Colonic mucosa (tissue), 4 donors: ENCODE measurements at places on chromosomes 4 and X.

DNA sequence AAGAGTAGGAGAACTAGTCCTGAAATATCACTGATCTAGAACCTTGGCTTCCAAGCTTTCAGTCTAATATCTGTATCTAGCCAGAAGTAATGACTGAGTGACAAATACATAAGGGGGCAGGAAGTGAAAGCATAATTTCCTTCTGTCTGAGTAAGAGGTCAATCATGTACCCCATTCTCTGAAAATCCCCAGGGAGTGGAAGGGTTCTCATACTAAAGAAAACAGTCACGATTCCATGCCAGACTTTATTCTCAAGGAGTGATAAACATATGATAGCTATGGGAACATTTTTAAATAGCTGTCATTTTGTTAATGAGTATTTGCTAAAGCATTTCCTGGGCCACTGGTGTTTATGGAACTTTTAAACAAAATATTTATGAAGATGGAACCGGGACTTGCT lies 308.5 kb downstream of the ARHGAP24 start:
- no peak for DNase-seq

DNA sequence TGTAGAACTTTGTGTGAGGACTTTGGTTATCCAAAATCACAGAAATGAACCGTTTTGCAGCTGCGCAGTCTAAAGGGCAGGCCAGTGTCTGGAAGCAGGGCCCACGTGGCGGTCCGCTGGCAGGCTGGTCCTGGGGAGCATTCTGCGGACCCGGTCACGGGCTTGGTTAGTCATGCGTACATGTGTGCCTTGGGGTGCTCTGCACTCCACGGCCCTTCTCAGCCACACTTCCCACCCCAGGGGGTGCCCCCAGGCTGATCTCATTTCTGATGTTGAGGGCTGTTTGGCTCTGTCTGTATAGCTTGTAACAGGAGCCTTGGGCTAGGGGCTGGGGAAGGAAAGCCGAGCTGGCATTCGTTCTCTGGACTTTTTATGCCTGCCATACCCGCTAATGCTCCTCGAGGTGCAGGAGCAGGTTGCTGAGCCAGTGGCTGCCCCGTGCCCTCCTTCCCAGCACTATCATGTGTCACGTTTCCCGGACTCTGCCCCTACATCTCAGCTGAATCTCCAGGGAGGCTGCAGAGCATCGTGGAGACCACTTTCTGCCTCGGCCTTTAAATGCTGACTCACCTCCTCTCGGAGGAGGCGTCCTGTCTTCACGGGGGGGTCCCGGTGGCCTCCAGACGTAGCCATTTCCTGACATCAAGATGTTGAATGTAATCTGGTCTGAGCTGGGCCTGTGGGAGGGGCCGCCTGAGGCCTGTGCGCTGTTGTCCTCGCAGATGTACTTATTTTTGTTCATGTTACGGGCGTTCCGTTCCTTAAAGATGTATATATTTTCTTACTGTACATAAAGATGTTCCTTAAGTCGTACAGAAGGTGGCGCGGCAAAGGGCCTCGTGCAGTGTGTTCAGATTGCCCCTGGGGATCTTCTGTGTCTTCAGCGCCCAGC lies 11.4 kb upstream of the TADA2B start:
- DNase-seq, result no peak

GRCh38 chrX:23380581-23380980 lies 45.9 kb downstream of the PTCHD1 start:
- no peak for DNase-seq

DNA sequence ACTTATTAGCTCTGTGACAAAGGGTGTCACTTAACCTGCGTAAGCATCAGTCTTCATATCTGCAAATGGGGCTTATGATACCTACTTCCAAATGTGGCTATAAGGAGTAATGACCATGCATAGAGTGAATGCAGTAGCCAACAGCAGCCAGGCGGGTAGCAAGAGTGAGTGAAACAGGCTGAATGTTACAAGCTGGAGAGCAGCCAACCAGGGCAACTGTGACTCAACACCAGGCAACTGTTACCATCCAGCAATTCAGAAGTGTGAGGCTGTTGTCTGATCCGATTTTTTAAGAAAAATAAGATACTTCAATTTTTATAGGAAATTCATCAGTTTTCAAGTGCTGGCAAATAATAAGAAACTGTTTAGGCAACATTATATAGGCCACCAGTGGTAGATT lies 270.2 kb upstream of the TAPT1 start:
- no peak for DNase-seq

DNA sequence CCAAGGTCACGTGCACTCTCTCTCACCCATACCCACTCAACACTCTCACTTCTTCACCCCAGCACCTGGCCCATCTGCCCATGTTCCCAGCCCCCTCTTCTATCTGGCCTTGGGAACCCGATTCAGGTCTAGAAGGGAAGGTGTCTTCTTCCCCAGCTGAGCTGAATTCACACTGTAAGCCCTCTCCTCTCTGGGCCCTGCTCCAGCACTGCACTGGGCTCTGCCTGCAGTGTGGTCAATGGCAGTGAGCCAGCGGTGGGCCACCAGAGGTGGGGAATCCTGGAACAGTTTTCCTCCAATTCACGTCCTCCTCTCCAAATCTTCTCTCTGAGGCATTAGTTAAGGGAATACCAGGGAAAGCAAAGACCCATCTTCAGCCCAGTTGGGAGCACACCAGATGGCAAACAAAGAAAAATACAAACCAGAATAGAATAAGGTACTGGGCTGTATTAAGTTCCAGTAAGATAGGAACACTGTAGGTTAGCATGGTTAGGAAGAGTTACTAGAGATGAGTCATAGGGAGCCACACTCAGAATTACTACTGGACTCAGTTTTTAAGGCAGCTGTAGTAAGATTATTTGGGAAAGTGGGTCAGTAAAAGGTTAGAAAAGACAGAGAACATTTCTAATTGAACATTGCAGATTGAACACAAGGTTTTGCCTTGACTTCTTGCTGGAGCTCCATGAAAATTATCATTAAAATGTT lies 5.0 kb downstream of the AWAT2 start:
- DNase-seq, result no peak

DNA sequence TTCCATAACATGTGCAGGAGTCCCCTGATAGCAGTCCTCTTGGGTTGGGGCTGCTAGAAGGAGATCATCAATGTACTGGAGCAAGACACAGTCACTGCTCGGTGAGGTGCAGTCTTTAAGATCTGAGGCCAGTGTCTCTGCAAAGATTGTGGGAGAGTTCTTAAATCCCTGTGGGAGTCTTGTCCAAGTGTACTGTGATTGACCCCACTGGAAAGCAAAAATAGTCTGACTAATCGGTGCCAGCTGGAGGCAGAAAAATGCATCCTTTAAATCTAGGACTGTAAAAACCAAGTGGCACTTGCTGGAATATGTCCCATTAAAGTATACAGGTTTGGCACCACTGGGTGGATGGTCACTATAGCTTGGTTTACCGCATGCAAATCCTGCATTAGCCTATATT lies 31.1 kb downstream of the SULT1E1 start:
- no peak for DNase-seq

GRCh38 chr4:157048248-157048647 lies 27.7 kb upstream of the GLRB start:
- DNase-seq, result no peak

GRCh38 chrX:155613927-155614559 lies 1.3 kb upstream of the TMLHE start:
- no peak for DNase-seq

GRCh38 chrX:96540111-96540631 lies 144.5 kb upstream of the DIAPH2 start:
- DNase-seq, result no peak

GRCh38 chr4:104772849-104773248 lies 278.2 kb upstream of the CXXC4 start:
- DNase-seq, result no peak

DNA sequence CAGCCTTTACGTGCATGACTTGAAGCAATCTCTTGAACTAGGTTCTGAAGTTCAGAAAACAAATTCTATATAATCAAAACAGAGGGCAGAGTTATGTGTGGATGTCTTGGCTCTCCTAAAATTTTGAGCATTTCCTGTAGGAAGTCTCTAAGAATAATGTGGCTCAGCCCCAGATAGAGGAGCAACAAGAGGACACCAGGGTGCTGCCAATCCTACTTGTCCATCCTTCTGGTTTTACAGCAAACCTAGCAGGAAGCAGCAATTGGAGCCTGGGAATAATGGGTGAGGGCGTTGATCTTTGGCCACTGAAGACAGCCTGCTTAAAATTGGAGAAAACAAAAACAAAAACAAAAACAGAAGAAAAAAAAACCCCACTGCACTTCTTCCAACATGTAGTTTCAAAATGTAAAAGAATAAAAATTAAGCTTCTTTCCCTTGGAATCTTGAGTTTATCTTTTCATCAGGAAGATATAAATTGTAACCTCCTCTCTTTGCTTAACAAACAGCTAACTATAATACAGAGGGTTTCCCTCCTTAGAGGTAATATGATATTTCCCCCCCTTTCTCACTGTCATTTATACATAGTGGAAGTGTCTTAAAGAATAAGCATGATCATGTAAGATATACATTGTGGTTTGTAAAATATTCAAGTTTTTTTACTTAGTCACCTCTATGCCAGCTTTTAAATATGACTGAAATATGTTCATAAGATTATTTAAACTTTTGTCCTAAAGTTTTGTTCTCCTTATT lies 130.6 kb downstream of the FBXO8 start:
- no peak for DNase-seq

GRCh38 chr4:184844742-184845141 lies 19.0 kb upstream of the ACSL1 start:
- no peak for DNase-seq
